ENCODE measurements at places on chromosomes 2 and 18. TPM values are rescaled to one million over a fixed set of nuclear protein-coding genes. Genes with fewer than 3 reads are reported as not detected.

Gene PAX3
- not detected for polyA plus RNA-seq

Gene DSC3
- polyA plus RNA-seq: 0.04 TPM

Gene CPO
- polyA plus RNA-seq: 0.10 TPM

Gene ANKRD30B
- polyA plus RNA-seq: not detected

DNA sequence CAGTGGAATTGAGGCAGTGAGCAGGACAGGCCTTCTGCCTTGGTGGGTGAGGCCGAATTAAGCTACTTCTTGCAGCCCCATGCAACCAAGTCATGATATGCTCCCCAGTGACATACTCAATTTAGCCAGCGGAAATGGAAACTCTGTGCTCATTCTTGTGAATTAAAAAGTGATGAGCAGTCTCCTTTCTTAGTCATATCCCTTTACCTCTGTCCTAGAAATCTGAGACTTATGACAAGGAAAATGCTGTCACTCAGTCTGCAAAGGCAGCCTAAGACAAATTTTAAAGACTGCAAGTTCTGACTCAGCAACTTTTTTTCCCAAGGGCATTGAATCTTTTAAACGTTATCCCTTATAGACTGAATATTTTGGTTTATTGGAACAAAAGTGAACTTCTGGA, 218.2 kb downstream of the SH3BP4 start:
- DNase-seq: no peak

- no peak for DNase-seq
Observed at GRCh38 chr2:20612925-20613916, 37.7 kb downstream of the HS1BP3 start.

DNA sequence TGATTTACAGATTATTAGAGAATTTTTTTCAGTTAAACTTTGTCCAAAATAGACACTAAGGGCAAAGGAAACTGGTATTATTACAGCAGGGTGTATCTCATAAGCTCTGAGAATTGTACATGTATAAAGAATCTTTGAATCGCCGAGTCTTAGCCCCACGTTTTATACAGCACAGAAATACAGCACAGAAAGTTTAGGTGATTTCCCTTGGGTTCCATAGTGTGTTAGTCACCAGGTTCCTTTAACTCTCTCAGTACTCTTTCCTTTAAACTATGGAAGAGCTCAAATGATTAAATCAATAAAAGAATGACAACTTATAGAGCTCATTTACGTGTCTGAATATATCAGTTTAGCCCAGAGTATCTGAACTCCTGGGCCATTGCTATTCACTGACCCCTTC, 256.8 kb downstream of the NEDD4L start:
- DNase-seq: no peak

DNA sequence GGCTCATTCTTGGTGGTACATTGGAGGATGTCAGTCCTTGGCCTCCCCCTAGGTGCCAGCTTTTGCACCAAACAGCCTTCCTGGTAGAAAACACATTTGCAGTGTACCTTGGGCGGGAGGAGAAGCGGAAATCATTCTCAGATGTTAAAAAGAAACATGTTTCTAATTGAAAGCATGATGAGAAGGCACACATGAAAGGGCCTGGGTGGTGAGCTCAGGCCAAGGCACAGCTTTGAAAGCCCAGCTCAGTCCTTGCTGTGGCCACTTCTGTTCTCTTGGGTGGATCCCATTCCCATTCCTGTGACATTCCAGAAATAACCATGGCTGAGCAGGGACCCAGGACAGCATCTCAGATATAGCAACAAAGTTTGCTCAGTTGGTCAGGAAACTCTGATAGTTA, 71.5 kb downstream of the LTBP1 start:
- DNase-seq: no peak

- no peak for DNase-seq
Observed at GRCh38 chr2:8694737-8695136, 12.9 kb downstream of the ID2 start.

DNA sequence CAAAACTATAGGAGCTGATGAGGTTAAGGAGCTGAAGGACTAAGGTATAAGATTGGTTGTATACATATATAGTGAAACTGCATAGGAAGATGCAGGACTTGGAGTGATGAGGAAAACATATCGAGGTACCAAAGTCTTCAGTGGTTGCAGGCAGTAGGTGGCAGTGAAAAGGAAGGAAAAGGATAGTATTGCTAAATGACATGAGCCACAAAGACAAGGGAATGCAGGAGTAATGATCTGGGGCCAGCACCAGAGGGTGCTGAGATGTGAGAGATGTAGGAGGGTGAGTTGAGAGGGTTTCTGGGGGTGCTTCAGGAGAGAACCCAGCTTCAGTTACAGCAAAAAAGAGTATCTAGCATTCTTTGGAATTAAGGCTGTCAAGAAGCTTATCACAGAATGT, 172.2 kb upstream of the MYO3B start:
- DNase-seq: no peak

GRCh38 chr2:236167297-236168109, 683 bp downstream of the GBX2 start:
- no peak for DNase-seq

DNA sequence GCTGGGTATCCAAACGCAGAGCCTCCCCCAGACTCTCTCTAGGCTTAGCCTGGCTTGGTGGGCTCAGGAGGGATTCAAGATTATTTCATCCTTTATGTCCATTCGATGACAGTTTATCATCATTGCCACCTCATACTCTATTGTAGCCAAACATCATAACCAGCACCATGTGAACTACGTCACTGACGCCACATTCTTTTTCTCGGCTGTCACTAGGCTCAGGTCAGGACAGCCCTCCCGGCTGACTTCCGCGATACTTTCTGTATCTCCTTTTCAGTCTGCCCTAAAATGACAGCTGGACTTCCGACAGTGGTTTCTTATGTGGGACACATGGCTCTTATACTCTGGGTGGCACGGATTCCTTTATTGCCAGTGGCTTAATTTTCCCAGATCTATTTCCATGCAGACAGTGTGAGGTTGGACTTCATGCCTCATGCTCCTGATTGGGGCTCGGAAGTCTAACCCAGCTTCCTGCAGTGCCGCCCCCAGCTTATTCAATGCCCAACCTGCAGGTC, 39.8 kb upstream of the SMIM21 start:
- no peak for DNase-seq

All from heart left ventricle (tissue), 16 donors.